Astrocyte of the hippocampus (primary cell): ENCODE measurements at places on chromosomes 16 and 17.

DNA sequence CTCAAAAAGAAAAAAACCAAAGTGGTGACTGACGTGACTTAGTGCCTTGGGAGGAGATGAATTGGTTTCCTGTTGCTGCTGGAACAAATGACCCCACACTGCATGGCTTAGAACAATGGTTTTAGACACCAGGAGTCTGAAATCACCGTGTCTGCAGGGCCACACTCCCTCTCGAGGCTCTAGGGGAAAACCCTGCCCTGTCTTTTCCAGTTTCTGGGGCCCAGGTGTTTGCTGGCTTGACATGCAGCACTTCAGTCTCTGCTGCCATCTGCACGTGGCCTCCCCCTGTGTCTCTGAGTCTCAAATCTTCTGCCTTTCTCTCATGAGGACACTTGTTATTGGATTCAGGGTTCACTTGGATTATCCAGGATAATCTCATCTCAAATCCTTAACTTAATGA is 323.8 kb upstream of the TNRC6C start:
- no peak for DNase-seq

DNA sequence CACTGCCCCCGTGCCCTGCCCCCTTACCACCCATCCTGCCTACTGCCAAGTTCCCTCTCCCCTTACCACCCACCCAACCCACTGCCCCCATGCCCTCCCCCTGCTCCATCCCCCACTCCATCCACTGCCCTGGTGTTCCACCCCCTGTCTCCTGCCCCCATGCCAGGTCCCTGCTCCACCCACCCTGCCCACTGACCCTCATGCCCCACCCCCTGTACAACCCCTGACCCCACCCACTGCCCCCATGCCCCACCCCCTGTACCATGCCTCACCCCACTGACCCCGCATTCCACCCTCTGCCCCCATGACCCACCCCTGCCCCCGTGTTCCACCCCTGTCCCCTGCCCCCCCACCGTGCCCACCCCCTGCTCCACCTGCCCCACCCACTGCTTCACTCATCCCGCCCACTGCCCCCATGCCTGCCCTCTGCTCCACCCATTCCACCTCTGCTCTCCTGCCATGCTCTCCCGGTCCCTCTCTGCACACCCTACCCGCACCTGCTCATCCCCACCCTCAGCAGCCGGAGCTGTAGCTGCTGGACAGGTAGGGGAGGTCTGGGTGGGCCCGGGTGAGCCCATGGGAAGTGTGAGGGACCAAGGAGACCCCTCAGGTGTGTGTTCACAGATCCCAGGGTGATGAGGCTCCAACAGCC is 7.4 kb upstream of the FN3KRP start:
- DNase-seq = no peak

- DNase-seq = no peak
Measured at GRCh38 chr17:82491533-82491932, 28.0 kb upstream of the FOXK2 start.

- DNase-seq = peak; percentile 94
Measured at GRCh38 chr17:80791758-80792284, 199.8 kb upstream of the CHMP6 start.

- no peak for DNase-seq
Measured at GRCh38 chr16:51201604-51202003, 50.5 kb upstream of the SALL1 start.

GRCh38 chr17:49343273-49343672 is 18.8 kb downstream of the ZNF652 start:
- peak; percentile 42 for DNase-seq

- DNase-seq = no peak
Measured at GRCh38 chr16:3155972-3156371, 21.1 kb downstream of the ZNF213 start.

DNA sequence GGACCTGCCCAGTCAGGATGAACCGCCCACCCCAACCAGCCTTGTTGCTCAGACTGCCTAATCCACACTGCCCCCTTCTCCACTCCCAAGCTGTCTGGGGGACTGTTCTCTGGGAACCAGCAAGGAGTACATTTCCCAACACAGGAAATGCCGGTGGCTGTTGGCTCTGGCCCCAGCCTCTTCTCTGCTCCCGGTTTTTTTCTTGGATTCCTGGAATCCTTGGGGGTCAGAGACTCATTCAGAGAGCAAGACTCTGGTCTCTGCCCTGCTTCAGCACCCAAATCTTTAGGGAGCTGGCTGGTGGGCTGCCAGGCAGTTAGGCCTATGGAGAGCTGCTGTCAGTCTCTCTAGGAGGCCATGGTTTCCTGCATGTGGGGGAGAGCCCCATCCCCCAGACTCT is 10.8 kb upstream of the MTMR4 start:
- peak; percentile 91 for DNase-seq

DNA sequence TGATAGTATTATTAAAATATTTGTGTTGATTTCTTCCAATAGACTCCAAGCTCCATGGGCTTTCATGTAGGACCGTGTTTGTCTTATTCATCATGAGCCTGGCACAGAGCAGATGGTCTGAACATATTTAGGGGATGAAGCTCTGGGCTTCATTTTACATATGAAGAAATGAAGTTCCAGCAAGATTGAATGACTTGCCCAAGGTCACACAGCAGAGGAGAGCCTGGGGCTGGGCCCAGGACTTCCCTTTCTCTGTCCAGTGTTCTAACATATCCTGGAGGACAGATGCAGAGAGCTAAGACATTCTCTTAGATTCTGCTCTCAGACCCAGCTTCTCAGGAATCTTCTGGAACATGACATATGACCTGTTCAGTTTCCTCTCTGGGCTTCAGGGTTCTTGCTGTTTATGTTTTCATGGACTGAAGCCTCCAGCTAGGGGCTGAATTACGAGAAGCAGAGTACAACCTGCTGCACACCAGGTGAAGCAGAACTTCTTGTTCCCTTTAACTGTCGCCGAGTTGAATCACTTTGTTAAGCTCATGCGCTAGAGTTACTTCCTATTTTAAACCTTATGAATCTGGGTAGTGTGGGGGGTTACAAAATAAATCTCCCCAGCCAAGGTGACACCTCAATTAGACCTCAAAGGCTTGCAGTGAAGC is 53.6 kb downstream of the GPRC5B start:
- no peak for DNase-seq
